Cortex of kidney (tissue), 1 donor: ENCODE measurements at places on chromosomes 5 and 9.

GRCh38 chr5:149586708-149587318 is 5.5 kb downstream of the ARHGEF37 start:
- no peak for DNase-seq

DNA sequence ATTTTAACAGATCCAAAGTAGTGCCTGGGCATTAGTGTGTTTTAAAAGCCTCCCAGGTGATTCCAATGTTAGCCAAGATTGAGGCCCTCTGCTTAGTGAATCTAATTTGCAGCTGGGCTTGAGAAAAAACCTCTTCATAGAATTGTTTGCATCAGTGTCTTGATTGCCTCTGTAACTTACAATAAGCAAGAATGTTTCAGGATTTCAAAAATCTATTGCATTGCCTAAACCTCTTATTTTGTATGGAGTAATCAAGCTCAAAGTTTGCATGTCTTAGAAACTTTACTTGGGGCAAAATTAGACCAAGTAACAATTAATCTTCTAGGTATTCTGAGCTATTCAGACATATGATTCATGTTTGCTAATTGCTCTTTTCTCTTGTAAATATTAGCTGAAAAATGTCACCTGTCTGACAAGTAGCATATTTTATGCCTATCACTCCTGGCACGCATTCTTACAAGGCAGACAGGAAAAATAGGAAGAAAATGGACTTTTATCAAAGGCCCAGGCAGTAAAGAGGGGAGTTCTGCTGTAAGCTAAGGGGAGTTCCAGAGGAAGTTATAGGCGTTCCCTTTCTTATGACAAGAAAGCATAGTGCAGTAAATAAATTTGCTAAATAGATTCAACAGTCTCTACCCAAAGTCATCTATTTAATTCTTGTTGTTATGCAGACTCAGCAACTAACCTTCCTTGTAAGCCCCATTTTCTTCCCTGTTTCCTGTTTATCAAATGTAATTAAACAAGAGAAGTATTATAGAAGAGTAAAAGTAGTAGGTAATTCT is 21.0 kb downstream of the PDCD1LG2 start:
- no peak for DNase-seq

GRCh38 chr9:87249029-87249428 is 248.6 kb upstream of the DAPK1 start:
- DNase-seq: no peak

DNA sequence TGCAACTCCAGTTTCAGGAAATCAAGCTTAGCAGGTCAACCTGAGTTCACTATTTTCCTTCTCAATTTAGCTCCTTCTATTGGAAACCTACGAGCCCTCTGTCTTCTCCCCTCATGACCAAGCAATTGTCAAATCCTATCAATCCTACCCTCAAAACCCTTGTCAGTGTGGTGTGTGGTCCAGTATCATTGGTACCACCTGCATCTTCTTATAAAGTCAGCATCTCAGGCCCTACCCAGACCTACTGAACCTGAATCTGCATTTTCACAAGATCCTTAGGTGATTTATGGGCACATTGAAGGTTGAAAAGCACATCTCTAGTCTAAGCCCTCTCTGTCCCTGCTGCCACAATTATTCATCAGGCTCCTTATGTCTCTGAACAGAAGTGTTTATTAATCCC is 77.6 kb upstream of the NR4A3 start:
- DNase-seq: no peak

GRCh38 chr5:175652741-175653663 is 4.9 kb upstream of the HRH2 start:
- no peak for DNase-seq

DNA sequence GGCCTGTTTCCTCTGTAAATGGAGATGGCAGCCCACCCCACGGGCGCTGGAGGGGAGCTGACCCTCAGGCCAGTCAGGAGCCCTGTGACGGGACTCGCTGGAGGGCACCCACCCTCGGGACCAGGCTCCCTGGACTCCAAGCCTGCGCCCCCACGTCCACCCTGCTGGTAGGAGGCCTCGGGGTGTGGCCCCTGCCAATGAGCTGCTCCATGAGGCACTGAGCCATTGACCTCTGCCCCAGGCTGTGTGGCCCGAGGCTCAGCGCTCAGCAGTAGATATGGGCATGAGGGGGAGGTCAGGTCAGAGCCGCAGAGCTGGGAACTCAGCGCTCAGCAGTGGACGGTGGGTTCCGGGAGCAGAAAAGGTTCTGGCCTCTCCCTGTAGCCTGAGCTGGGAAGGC is 52.3 kb upstream of the EGFL7 start:
- no peak for DNase-seq

GRCh38 chr5:111707630-111708164 is 49.3 kb downstream of the NREP start:
- no peak for DNase-seq

DNA sequence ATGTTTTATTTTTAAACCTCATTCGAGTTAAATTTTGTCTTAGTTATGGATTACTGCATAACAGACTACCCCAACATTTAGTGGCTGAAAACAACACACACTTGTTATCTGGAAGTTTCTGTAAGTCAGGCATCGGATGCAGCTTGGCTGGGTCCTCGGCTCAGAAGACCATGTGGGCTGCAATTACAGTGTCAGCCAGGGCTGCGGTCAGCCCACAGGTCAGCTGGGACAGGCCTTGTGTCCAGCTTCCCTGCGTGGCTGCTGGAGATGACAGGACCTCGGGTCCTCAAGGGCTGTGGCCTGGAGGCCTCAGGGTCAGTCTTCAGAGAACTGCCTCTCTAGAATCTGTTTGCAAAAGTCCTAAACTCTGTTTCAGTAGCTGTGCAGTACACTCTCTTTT is 219.0 kb upstream of the IRX1 start:
- no peak for DNase-seq

GRCh38 chr5:106489004-106489403 is 1181.7 kb downstream of the EFNA5 start:
- DNase-seq: no peak

DNA sequence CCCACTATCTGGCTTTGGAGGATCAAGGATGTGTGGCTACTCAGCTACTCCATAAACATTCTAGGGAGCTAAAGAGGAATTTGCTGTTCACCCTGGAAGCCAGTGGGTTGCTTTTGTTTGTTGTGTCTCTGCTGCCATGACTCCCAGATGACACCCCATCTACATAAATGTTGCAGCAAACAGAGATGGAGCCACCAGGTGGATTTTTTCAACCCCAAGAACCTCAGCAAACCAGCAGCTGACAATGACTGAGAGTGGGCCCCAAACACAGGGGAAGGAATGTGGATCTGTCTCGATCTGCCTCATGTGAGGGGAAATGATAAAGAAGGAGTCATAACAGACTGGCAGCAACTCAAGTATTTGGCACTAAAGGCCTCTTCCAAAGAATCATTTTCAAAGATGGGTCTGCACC is 132.7 kb upstream of the TNC start:
- DNase-seq: no peak

DNA sequence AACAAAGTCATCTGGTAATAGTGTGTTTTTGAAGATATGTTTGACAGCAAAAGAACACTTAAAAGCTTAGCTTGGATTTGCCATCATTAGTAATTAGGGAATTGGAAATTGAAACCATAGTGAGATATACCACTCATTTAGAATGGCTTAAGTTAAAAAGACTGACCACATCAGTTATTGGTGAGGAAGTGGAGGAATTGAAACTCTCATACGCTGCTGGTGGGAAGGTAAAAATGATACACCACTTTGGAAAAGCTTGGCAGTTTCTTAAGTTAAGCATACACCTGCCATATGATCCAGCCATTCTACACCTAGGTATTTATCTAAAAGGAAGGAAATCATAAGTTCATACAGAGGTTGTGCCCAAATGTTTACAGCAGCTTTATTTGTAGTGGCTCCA is 213.2 kb downstream of the TRIO start:
- no peak for DNase-seq

GRCh38 chr9:130823435-130823834 is 11.6 kb upstream of the ABL1 start:
- no peak for DNase-seq

DNA sequence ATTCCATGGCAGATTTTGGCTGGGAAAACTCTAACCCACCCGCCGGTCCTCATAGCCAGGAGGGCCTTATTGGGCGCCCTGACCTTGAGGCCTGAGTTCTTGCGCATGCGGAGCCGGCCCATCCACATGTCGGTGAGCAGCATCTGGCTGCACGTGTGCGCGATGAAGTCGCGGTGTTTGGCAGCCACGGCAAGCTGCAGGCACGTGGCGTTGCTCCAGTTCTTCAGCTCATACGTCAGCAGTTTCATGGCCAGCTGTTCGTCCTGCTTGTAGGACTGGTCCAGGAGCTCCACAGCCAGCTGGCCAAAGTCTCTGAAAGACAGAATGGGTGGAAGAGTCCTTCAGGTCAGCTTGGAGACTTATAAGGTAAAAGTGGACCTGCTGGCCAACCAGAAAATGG is 204.3 kb upstream of the KLF9 start:
- no peak for DNase-seq

- no peak for DNase-seq
Measured at GRCh38 chr9:91360551-91361290, 997 bp downstream of the AUH start.

GRCh38 chr5:1538741-1539392 is 15.1 kb upstream of the LPCAT1 start:
- no peak for DNase-seq

DNA sequence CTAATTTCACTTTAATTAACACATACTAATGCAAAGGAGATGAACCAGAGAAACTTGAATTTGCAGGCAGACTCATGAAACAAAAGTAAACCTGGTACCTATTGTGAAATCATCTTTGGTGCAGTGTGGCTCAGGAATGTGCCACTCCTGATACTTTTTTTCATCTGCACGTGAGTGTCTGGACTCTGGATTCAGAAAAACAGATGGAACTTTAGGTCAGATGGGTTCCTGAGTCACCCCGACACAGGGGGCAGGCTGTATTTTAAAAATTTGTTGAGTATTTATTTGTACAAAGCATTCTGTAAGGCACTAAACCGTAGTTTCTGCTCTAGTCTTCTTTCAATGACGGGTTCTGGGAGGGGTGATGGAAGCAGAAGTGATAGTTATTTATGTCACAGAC is 52.2 kb upstream of the TUT7 start:
- DNase-seq: no peak

DNA sequence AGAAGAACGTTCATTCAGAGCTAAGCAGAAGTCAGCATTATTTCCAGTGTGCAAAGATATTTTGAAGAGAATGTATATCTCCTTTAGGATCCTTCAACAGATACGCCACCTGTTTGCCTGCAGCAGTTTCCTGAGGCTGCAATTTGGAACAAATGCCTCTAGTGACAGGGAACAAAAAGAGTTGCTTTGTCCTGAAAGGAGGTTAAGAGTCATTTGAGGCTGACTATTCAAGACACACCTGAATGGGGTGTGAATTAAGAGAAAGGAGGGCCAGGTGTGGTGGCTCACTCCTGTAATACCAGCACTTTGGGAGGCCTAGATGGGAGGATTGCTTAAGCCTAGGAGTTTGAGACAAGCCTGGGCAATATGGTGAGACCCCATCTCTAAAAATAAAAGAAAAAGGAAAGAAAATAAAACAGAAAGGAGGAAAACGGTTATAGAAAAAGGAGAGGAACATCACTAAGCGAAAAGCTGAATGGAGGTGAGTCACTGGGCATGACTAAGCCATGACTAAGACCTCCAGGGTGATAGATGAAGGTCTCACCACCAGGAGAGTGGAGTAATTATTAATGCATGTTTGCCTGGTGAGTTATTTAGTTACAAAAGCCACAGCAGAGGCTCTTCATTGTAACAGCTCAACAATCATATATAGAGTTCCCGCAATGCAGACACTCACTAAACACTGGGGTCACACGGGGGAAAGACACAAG is 255.2 kb upstream of the TNC start:
- no peak for DNase-seq

- no peak for DNase-seq
Measured at GRCh38 chr9:81826517-81826906, 101.7 kb upstream of the SPATA31D4 start.

DNA sequence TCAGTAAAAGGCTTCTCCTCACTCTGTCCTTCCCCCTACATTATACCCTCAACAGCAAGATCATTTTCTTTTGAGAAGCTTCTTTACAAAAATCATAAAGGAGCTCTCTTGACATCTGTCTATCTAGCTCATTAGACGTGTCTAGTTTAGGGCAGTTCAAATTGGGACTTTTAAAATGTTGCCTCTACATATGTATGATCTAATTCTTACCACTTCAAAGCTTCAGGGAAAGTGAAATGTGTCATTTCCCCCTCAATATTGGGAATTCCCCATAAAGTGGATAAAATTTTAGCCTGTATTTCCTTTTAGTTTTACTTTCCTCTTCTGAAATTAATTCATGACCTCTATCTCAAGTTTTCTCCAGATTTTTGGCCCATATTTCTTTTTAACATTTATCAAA is 323.7 kb downstream of the ARRDC3 start:
- no peak for DNase-seq

DNA sequence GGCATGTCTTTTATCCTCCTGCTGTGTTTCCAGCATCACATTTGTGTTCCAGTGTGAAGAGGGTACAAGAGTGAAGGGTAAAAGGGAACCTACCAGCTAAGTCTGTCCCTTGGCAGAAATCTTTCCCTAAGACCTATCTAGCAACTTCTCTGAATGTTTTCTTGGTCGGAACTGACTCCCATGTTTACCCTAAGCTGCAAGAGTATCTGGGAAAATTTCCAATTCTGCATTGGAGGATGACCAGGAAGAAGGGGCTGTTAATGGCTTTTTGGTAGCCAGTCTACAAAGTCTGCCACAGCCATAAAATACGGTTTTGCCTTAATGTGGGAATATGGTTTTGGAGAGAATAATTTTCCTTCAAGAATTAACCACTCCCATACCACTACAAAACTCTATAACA is 75.1 kb downstream of the MAST4 start:
- no peak for DNase-seq

DNA sequence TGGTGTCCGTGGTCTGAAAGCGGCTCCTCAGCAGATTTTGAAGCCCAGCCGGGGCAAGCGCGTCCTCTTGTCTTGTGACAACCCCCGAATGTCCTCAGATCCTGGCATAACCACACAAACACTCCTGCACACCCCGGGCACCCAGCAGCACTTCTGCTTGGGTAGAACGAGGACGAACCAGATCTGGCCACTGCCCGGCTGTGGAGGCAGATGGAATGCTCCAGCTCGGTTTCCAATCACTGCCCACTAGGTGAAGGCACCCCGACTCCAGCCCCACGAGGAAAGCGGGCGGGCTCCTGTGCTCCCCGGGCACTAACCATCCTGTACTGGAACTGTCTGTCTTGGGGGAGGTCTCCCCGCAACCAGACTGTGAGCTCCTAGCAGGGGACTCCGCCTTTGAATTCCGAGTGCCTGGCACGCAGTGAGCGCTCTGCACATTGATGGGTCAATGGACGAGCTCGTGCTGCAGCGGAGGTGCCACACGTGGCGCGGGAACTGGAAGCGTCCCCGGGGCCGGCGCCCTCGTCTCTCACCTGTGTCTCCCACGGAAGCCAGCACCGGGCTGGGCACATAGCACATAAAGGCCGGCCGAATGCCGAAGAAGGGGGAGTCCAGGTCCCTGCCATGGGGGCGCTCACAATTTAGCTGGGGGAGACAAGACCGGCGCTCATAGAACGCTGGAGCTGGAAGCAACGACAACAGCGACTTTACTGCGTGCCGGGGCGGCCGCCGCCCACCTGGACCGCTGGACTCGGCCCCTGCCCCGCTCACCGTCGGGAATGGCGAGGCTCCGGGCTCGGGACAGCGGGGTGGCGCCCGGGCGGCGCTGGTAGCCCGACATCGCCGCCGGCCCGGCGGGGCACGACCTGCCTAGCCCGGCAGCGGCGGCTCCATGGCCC is 608 bp downstream of the ENTR1 start:
- no peak for DNase-seq
